ENCODE measurements at places on chromosomes 2 and 18.

DNA sequence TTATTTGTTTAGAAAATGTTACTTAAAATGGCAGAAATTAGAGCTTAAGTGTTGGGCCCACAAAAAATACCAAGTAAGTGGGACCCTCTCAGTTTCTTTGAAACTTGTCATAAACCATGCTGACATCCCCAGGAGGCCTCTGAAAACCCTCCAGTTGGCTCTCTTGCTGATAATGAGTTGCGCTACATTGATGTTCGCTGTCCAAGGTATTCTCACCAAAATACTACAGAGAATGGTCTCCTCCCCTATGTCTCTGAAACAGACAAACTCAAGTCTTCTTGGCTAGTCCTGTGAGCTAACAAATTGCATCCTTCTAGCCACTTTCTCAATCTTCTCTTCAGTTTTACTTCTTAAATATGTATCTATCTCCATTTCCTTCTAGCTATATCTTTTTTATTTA is 669.4 kb downstream of the IRS1 start:
- DNase-seq = no peak

DNA sequence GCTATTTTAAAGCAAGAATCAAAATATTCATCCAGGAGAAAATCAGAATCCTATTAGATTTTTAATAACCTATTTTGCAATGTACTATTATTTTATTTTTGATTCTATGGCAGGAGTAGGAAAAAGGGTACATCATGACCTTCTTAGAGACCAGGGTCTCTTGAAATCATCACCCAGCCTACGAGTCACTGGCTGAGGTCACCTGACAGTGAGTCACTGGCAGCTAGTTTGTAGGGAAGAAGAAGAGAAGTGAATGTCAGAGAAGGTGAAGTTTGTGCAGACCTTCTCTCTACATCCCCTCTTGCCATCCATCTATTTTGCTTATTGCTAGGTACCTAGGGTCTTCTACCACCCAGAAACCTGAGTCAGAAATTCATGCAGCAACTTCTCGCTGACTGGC is 144.2 kb downstream of the ALK start:
- peak; percentile 56 for DNase-seq

DNA sequence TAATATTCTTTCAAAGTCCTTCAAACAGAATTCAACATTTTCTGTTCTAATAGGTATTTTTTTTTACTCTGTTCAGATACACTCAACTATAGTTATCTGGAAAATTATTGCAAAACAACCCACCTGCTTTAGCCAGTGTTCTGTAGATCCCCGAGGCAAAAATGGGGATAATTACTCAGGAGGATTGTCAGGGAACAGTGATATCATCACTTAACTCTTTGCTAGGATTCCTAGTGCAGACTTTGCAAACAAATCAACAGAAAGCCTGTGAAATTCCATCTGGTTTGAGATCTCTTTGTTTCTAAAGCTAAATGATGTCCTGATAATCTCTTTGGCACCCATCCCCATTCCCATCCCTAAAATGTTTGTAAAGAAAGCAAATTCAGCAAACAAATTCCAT is 413.6 kb upstream of the MEIS1 start:
- no peak for DNase-seq

DNA sequence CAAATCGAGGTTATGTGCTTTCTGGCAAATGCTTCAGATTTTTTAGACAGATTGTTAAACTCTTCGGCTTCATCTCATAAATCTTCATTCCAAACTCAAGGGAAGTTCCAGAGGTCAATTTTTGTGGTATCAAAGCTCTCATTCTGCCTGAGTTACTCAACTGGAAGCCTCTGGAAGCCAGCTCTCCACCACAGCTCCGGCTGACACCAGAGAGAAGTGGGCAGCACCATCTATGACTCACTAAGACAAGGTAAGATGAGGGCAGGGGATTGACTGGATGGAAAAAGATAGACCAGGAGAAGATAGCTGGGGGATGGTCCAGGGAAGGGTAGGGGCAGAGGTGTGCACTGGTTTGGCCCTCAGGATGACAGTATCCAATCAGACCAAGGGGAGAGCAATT is 137.3 kb upstream of the HNRNPA3 start:
- DNase-seq = no peak

- no peak for DNase-seq
These were observed 8.6 kb downstream of the ERFE start for GRCh38 chr2:238167344-238167715.

DNA sequence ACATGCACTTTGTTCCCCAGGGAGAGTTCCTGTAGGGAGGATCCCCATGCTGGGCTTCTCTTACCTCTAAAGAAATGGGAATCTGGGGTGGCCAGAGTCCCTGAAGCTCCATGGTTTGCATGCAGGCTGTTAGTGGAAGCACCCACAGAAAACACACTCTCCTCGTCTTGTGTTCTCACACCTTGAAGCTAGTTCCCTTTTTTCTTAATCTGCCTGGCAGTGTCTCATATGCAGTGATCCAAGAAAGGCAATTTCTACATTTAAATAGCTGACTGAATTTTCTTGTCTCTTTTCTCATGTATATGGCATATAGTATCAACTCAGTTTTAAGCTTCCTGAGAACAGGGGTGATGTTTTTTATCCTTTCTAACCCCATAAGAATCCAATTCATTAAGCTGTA is 65.0 kb downstream of the LINC00305 start:
- DNase-seq = no peak

DNA sequence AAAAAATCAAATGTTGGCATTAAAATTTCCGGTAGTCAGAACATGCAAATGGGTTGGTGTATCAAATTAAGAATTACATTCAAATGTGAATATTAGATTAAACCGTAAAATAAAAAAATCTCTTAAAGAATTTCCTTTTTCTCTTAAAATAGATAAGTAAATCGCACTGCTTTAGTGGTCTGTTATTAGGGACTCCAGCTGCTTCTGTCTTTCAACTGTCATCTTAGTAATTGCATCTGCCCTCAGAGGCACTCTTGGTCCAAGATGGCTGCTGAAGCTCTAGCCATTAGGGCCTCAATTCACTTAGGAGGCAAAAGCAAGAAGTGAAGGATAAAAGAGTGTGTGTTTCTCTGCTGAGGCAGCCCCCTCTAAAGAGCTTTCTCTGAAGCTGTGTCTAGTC is 132.4 kb downstream of the MGAT5 start:
- DNase-seq = no peak

All from foreskin fibroblast (primary cell).